ENCODE measurements at places on chromosomes 11 and 22.

GRCh38 chr22:29994027-29994715, 86.1 kb upstream of the HORMAD2 start:
- DNase-seq: no peak

DNA sequence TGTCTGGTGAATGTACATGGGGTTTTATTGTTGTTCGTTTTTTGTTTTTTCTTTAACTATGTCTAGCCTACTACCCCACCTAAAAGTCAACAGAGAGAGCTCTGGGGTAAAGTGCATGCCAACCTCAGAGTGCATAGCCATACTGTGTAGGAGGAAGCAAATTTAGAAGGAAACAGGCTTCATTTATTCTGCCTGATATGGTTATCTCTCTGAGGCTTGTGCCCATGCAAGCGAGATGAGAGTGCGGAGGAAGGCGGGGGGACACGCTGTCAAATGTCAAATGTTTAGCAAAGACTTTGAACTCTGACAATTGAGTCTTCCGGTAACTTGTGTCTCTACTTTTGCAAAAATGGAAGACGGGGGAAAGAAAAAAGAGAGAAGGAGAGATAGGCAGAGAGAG, 295.5 kb downstream of the ETS1 start:
- DNase-seq: peak; percentile 48

DNA sequence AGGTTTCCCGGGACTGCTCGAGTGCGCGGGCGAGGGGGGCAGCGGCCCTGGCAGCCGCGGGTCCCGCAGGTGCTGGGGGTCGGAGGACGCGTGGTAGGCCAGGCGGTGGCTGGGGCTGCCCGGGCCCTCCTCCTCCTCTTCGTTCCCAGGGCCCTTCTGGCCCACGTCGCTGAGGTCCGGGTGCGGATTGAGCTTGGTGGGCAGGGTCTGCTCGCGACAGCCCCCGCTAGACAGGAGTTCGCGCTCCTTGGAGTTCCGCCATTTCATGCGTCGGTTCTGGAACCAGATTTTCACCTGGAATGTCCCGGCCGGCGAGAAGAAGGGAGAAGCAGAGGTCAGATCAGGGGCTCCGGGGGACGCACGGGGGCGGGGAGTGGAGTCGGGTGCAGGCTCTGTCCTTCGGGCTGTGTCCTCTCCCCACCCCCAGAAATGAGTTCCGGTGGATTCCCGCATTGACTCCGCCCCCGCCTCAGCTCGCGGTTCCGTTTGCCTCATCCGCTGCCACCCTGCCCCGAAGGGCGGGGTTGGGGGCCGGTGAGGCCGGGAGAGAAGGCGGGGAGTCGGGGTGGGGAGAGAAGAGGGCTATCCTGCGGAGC, 3.9 kb downstream of the DBX1 start:
- no peak for DNase-seq

DNA sequence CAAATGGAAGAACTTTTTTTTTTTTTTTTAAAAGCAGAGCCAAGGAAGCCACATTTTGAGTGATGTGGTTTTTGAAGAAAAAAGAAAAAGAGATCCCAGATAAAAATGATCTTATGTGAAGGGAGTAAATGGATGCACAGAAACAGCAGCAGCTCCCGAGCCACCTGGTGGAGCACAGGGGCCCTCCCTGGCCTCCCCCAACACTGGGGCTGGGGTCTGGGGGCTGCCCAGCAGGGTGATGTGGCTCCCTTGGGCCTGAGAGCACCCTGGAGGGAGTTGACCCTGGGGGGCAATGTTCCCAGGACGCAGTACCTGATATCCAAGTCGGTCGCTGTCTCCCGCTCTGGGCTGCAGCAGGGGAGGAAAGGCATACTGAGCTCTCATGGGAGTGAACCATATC, 26.5 kb upstream of the KCNJ11 start:
- no peak for DNase-seq
